Endothelial cell (in vitro differentiated cells): ENCODE measurements at places on chromosomes 1 and 21. TPM values are rescaled to one million over a fixed set of nuclear protein-coding genes. Genes with fewer than 3 reads are reported as not detected.

GRCh38 chr1:33763406-33763805 is 100.5 kb upstream of the HMGB4 start:
- no peak overlapping the region for H3K27ac ChIP-seq
- peaks cover 2% of the 10 kb centered on the region for H3K27me3 ChIP-seq
- H3K4me1 ChIP-seq: peaks cover 2% of the 10 kb centered on the region
- no peaks in the 10 kb centered on the region for H3K36me3 ChIP-seq
- no peak overlapping the region for H3K4me3 ChIP-seq

DNA sequence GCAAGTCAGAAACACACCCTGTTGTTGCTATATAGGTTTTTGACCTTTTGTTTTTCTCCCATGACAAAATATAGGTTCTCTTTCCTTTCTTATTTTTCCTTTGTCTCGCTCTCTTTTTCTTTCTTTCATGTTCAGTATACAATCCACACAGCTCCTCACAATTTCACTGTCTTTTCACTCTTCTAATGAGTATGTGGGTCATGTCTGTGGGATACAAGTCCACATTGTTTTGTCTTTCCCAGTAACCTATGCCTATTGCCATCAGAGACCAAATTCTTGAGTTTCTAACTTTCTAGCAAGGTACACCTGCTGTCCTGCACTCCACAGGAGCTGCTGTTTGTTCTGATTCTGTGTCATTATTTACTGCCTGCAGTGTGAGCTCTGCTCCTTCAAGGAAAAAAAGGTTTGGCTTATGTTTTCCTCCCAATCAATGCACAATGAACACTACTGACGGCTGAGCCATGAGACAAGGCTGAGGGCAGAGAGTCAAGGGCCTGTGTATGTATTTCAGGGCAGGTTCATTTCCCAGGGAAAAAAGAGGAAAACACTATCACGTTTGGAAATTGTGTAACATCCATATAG is 453.8 kb downstream of the NEGR1 start:
- H3K27ac ChIP-seq: no peak overlapping the region
- H3K4me1 ChIP-seq: peaks cover 3% of the 10 kb centered on the region
- H3K36me3 ChIP-seq: no peaks in the 10 kb centered on the region
- no peak overlapping the region for H3K4me3 ChIP-seq
- DNase-seq: no peak
- no peaks in the 10 kb centered on the region for H3K27me3 ChIP-seq

- DNase-seq: no peak
- H3K4me3 ChIP-seq: no peak overlapping the region
- H3K27me3 ChIP-seq: no peaks in the 10 kb centered on the region
- H3K27ac ChIP-seq: no peak overlapping the region
- no peaks in the 10 kb centered on the region for H3K36me3 ChIP-seq
Measured at GRCh38 chr1:58435376-58435775, 111.2 kb downstream of the OMA1 start.

- H3K27ac ChIP-seq: no peak overlapping the region
- no peak overlapping the region for H3K4me3 ChIP-seq
- H3K27me3 ChIP-seq: no peaks in the 10 kb centered on the region
- no peaks in the 10 kb centered on the region for H3K36me3 ChIP-seq
Measured at GRCh38 chr21:44483288-44484237, 28.3 kb downstream of the LRRC3 start.

DNA sequence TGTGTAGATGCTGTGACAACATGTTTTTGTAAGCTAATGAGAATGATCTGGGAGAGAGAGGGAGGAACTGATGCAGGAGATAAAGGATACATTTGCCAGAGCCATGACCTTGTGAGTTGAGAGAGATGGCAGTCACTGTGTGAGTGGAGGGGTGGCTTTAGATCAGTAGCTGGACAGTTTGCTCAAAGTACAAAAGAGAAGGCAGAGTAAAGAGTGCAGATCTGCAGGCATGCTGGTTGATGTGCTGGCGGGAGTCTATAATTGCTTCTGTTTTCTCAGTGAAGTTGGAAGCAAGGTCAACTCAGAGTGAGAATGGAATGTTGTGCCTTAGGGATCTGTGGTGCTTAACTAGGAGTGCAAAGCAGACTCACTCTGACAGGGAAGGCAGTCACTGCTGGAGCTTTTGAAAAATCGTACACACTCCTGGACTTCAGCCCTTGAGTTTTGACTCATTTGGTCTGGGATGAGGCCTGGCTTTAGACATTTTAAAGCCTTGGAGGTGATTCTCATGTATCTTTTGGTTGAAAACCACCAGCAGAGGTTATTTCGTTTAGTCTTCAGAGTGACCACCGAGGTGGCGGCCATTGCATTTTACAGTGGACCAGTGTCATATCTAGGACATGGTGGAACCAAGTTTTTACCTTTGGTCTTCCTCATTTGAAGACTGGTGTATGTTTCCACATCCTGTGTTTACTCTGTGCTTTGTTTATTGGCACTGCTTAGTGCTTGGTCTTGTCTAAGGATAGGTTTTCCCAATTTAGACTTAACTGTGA is 49.6 kb downstream of the MTR start:
- no peak for DNase-seq
- peaks cover 15% of the 10 kb centered on the region for H3K36me3 ChIP-seq
- no peak overlapping the region for H3K4me3 ChIP-seq
- H3K27ac ChIP-seq: no peak overlapping the region
- H3K4me1 ChIP-seq: peaks cover 6% of the 10 kb centered on the region

- H3K27ac ChIP-seq: no peak overlapping the region
- no peaks in the 10 kb centered on the region for H3K36me3 ChIP-seq
- no peaks in the 10 kb centered on the region for H3K27me3 ChIP-seq
- peak overlapping the region; percentile 40 for H3K4me3 ChIP-seq
- peaks cover 25% of the 10 kb centered on the region for H3K4me1 ChIP-seq
Measured at GRCh38 chr1:209893751-209894150, 44.3 kb upstream of the SYT14 start.

GRCh38 chr1:191895462-191896058 is 262.7 kb upstream of the RGS18 start:
- no peaks in the 10 kb centered on the region for H3K36me3 ChIP-seq
- no peak for DNase-seq
- no peak overlapping the region for H3K27ac ChIP-seq

DNA sequence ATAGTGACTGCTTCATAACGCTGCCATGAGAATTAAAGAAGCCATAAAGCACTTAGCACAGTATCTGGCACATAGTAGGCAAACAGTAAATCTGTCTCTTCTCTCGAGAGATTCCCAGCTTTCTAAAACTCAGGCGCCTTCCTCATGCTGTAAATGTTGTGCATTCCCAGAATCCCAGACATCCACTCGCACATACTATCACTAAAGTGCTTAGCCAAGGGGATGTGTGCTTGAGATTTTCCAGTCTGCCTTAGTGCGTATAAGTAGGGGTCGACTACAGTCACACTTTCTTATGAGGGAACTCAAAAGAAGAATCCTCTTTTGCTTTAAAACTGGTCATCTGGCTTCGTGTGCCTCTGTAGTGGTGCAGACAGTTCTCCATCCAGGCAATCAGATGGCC is 98.6 kb upstream of the SPATA6 start:
- no peak overlapping the region for H3K27ac ChIP-seq
- no peak for DNase-seq
- peaks cover under 1% of the 10 kb centered on the region for H3K27me3 ChIP-seq
- H3K4me1 ChIP-seq: no peaks in the 10 kb centered on the region
- H3K36me3 ChIP-seq: no peaks in the 10 kb centered on the region
- H3K4me3 ChIP-seq: no peak overlapping the region

DNA sequence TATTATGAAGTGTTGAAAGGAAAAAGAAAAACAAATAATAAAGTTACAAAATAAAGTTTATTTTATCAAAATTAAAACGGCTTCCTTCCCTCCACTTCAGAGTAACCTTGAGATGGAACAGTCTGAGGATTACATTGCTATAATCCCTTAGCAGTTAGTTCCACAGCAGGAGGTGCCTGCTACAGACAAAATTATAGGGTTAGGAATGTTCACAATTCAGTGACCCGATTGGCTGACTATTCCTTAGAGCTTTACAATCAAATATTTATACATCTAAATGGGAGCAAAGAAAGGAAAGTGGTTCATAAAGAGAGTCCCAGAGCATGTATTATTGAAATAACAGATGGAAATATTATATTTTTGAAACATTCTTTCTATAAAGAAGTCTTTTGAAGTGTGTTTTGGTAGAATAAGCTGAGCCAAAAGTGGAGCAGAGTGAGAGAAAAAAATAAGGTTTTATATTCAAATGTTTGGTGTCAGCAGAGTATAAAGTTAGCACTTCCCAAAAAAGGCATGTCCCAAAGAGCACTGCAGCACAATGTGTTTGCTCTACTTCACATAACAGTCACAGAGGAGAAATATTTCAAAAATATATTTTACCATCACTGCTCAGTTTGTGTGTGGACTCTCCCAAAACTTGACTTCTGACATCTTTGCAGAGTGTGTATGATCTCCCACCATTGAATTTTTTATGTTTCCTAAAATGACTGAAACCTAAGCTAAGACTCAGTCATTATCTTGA is 71.4 kb upstream of the GORAB start:
- H3K4me1 ChIP-seq: no peaks in the 10 kb centered on the region
- no peaks in the 10 kb centered on the region for H3K27me3 ChIP-seq
- no peak overlapping the region for H3K4me3 ChIP-seq
- H3K27ac ChIP-seq: no peak overlapping the region

DNA sequence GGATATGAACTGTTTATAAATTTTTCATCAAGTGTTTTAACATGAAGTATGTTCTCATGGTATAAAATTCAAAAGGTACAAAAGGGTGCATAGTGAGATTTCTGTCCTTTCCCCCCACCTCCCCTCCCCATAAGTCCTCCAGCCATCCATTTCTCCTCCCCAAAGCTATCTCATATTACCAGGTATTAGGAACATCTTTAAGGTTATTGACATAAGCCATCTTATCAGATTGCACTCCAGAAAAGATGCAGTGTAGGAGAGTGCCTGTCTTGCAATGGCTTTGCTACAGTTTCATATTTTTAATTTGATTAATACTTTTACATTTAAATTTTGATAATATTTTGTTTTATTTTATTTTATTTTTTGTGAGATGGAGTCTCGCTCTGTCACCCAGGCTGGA is 13.5 kb upstream of the HPCAL4 start:
- peaks cover 12% of the 10 kb centered on the region for H3K27me3 ChIP-seq
- H3K27ac ChIP-seq: no peak overlapping the region

DNA sequence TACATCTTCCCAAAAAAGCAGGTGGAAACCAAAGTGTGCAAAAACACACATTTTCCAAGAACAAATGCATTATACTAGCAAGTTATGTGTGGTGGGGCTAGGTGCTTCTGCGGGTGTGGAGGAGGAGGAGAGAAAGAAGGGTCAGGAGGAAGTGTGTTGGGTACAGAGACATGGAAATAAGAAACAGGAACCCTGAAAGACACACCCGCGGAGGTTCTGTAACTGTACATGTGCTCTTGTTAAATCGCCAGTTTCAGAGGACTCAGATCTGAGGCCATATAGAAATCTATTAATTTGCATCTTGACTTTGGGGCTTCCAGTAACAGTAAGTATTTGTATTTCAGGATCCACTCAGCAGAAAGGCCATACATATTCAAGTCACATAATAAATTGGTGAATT is 30.9 kb downstream of the ERG start:
- H3K27me3 ChIP-seq: peaks cover 4% of the 10 kb centered on the region
- H3K4me1 ChIP-seq: peaks cover 34% of the 10 kb centered on the region
- H3K27ac ChIP-seq: no peak overlapping the region
- peaks cover 27% of the 10 kb centered on the region for H3K36me3 ChIP-seq
- peak overlapping the region; percentile 40 for H3K4me3 ChIP-seq
- no peak for DNase-seq

DNA sequence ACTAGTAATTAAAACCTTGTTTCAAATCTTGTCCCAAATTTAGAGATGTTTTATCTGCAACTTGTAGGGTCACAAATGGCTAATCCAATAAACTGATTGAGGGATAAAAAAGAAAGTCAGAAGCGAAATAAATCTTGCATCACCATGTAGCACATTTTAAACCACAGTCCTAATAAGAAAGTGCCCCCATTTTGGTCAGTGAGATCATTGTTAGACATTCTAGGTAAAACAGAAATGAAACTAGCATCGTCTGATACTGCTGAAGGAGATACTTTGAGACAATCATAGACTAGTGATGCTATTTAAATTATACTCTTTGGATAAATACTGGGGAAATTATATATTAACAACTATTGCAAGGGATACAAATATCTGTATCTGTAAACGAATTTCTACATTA is 247.9 kb downstream of the AMY1C start:
- H3K36me3 ChIP-seq: no peaks in the 10 kb centered on the region
- H3K27me3 ChIP-seq: no peaks in the 10 kb centered on the region
- no peaks in the 10 kb centered on the region for H3K4me1 ChIP-seq
- no peak overlapping the region for H3K4me3 ChIP-seq

- H3K36me3 ChIP-seq: no peaks in the 10 kb centered on the region
- peaks cover 7% of the 10 kb centered on the region for H3K4me1 ChIP-seq
- no peak overlapping the region for H3K4me3 ChIP-seq
- H3K27me3 ChIP-seq: peaks cover 9% of the 10 kb centered on the region
Measured at GRCh38 chr1:24085546-24085945, 26.4 kb downstream of the MYOM3 start.

GRCh38 chr1:247440001-247440620 is 17.8 kb downstream of the OR2B11 start:
- H3K36me3 ChIP-seq: no peaks in the 10 kb centered on the region
- H3K27ac ChIP-seq: no peak overlapping the region
- H3K4me3 ChIP-seq: no peak overlapping the region
- H3K27me3 ChIP-seq: no peaks in the 10 kb centered on the region
- H3K4me1 ChIP-seq: peaks cover 15% of the 10 kb centered on the region
- no peak for DNase-seq

GRCh38 chr1:85137660-85138059 is 63.2 kb downstream of the SYDE2 start:
- DNase-seq: no peak
- H3K4me3 ChIP-seq: no peak overlapping the region
- no peaks in the 10 kb centered on the region for H3K4me1 ChIP-seq
- H3K27ac ChIP-seq: no peak overlapping the region
- no peaks in the 10 kb centered on the region for H3K36me3 ChIP-seq
- H3K27me3 ChIP-seq: no peaks in the 10 kb centered on the region

- H3K27me3 ChIP-seq: no peaks in the 10 kb centered on the region
- no peaks in the 10 kb centered on the region for H3K36me3 ChIP-seq
- no peak for DNase-seq
- no peak overlapping the region for H3K4me3 ChIP-seq
- H3K4me1 ChIP-seq: no peaks in the 10 kb centered on the region
Measured at GRCh38 chr21:26983576-26983975, 16.7 kb upstream of the ADAMTS5 start.

Gene PLEKHN1
- total RNA-seq: not detected

Gene SELP
- 0.21 TPM for total RNA-seq

Gene HNRNPU
- 381 TPM for total RNA-seq

Gene S100B
- total RNA-seq: 0.54 TPM

Gene ADORA1
- 16.3 TPM for total RNA-seq

Gene KCNQ4
- 1.5 TPM for total RNA-seq

Gene MYCL
- 20.1 TPM for total RNA-seq

Gene OR10J1
- total RNA-seq: not detected

Gene FTCD
- 1.5 TPM for total RNA-seq

Gene SPTA1
- total RNA-seq: 6.1 TPM

Gene AGPAT3
- total RNA-seq: 22.6 TPM

Gene CLCA4
- not detected for total RNA-seq

Gene ZBED6
- 30.3 TPM for total RNA-seq
